H54 (cell line): ENCODE measurements at places on chromosomes 13 and 19.

DNA sequence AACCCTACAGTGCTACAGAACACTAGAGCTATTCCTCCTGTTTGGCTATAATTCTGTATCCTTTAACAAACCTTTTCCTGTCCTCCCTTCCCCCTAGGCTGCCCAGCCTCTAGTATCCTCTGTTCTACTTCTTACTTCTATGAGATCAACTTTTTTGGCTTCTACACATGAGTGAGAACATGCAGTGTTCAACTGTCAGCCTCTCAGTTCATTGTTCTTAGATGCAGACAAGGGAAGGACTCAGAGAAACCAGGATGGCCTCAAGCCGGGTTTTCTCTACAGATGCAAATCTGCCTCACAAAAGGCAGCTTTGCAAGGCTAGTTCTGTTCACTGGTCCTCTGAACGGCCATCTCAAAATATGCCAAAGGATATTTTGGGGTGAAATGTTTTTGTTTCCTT is 18.4 kb downstream of the AMER2 start:
- DNase-seq = no peak

DNA sequence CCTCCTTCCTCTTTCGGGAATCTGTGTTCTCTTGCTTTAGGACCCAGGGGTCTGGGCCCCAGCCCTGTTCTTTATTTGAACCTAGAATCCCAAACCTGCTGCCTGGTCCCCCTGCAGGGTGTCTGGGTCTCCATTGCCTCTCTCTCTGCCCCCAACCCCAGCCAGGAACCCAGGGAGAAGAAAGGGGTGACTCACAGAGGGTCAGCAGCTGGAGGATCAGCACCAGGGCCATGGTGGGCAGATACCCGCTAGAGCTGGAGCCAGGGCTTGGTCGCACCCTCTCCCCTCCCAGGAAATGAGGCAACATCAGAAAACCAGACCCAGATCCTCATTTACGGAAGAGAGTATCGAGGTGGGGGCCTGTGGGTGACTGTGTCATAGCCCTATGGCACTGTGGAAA is at the start of gene OSCAR:
TSS of gene OSCAR (minus strand) at position 243 of the 400 bp plus-strand sequence. CDS start at position 232, 11 bp downstream.
- DNase-seq = no peak

DNA sequence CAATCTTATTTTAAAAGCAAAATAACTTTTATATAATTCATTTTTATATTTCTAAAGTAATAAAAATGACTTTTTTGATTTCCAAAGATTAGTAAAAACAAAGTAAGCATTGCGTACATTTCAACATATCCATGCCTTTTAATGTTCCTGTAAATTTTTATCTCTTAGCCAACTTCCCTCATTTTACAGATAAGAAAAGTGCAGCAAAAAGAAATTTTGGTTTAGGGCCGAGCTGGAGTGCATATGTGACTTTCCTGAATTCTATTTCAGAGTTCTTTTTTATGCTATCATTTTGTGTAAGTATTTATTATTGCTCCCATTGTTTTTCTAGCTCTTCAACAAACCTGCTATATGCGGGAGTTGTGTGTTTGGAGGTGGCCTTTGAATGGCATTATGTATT is 195.3 kb downstream of the NHLRC3 start:
- no peak for DNase-seq

DNA sequence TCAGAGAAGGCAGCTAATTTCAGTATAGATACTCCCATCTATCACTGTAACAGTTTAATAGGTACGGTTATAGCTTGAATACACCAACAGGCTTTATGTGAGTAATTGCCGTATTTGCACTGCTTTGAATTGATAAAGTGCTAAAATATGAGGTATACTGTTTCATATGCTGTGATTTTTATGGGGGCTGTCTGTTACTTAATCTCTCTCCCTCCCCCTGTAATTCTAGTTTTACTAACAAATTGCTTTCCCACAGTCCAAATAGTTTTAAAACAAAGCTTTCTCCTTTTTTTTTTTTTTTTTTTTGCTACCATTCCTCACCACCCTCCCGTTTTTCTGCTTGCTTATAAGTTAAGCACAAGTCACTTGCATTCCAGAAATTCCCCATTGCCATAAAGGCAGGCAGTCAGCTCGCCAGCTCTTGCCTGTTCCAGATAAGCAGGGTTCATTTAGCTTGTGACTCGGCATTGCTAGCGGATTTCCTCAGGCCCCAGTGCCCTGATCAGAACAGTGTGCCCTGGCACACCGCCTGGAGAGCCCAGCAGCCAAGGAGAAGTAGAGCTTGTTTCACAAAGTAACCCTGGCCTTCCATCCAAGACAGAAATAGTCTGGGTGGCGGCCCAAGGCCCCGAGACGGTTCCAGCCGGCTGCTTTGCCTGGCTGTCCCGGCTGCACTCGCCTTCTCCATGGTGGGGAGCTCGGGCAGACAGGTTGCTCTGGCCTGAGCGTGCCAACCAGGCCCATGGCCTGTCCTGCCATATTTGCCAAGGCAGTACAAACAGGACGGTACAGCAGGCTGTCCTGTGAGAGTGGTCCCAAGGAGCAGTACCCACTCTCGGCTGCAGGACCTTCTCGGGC is 43.5 kb upstream of the NPAS1 start:
- DNase-seq = peak; percentile 57

DNA sequence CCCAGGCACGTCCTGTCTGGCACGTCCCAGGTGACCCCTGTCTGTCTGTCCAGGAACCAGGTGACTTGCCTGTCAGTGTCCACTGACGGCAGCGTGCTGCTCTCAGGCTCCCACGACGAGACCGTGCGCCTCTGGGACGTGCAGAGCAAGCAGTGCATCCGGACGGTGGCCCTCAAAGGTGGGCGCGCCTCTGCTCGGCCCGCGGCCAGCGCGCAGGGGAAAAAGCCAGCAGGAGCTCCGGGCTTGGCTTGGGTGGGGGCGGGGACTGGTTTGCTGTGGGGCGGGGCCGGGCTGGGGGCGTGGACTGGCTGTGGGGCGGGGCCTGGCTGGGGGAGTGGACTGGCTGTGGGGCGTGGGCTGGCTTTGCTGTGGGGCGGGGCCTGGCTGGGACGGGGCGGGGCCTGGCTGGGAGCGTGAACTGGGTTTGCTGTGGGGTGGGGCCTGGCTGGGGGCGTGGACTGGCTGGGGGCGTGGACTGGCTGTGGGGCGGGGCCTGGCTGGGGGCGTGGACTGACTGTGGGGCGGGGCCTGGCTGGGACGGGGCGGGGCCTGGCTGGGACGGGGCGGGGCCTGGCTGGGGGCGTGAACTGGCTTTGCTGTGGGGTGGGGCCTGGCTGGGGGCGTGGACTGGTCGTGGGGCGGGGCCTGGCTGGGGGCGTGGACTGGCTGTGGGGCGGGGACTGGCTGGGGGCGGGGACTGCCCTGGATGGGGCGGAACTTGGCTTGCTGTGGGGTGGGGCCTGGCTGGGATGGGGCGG is 7.2 kb downstream of the WDR18 start:
- no peak for DNase-seq

GRCh38 chr19:11089254-11090013 is at the start of gene LDLR:
Gene LDLR (plus strand): TSS chr19:11089463. CDS start chr19:11089549, 86 bp downstream.
- peak; percentile 59 for DNase-seq

DNA sequence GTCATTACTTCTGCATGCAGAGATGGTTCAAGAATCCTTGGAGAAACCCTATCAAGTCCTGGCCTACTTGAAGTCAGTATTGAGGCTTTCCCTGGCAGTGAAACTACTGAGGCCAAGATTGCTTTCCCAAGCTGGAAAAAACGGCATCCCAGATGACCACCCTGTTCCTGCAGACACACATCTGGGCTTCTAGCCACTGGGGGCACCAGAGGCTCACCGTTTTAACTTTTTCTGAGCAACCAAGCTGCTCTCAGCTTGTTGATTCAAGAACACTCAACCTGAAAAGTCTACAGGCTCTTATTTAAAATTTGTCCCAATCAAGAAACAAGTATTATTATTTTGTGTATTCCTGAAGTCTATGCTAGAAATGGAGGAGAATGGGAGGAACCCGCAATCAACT is 66.6 kb downstream of the SPRYD7 start:
- DNase-seq = no peak
